ENCODE measurements at places on chromosomes 7 and 10.

DNA sequence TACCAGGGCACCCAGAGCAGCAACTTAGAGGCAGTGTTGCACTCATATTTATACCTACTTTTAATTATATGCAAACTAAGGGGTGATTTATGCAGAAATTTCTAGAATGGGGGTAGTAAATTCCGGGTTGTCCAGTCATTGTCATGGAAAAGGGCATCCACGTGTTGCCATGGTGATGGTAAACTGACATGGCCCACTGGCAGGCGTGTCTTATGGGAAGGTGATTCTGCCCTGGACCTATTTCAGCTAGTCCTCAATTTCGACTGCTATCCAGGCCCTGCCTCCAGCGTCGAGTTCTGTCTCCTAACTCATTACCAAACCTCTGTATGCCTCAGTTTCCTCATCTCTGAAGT is 12.8 kb downstream of the SNX8 start:
- DNase-seq: no peak

GRCh38 chr10:102919992-102920739 is 2.1 kb downstream of the CNNM2 start:
- no peak for DNase-seq

DNA sequence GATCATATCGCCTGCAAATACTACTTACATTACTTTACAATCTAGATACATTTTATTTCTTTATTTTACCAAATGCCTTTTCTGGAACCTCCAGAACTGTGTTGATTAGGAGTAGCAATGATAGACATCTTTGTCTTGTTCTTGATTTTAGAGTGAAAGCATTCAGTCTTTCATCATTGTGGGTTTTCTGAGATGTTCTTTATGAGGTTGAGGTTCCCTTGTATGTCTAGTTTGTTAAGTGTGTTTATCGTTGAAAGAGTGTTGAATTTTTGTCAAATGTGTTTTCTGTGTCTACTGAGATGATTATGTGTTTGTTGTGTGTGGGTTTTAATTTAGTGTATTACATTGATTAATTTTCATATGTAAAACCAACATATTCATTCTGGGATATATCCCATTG is 17.1 kb downstream of the SEPTIN7 start:
- DNase-seq: no peak

DNA sequence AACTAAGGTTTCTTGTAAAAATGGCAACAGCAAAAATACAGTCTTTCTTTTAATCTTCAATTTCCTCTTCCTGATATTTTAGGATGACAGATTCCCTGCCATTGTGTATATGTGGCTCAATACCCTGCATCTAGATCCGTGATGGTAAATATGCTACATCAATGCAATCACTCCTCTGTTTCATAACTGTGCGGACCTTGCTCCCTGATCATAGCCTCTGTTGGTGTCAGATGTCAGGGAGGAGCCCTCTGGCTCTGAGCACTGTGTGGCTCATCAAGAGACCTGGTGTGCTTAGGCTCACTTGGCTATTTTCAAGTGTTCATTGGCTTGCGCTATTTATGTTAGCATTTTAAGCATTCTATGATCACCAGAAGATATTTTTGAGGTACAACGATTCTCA is 33.0 kb upstream of the AGR3 start:
- no peak for DNase-seq

- no peak for DNase-seq
Measured at GRCh38 chr10:123938890-123939289, 47.3 kb upstream of the CPXM2 start.

DNA sequence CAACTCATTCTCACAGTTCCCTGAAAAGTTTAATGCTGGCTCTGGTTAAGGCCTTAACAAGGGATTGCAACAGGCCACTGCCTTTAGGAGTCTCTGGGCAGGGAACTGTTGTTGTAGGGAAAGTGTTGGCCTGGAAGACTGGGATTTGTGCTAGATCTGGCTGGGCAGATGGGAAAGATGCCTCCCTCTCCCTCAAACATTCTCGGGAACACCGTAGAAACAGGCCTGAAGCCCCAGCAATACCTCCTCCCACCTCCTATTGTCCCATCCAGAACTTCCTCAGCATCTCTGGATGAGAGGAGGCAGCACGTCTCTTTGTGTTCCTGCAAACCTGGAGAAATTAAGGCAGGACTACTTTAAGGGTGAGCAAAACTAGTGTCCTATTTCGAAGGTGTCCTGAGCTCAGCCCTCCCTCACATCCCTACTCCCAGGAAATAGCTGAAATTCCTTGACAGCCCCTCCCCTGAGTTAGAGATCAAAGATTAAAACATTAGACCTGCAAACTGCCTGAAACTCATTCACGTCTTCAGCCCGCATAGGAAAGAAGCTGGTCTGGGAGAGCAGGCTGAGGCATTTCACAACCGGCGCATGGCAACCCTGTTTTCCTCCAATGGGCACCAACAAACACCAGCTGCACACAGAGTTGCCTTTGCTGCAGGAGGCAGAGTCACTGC is 10.9 kb upstream of the MAP3K8 start:
- no peak for DNase-seq

DNA sequence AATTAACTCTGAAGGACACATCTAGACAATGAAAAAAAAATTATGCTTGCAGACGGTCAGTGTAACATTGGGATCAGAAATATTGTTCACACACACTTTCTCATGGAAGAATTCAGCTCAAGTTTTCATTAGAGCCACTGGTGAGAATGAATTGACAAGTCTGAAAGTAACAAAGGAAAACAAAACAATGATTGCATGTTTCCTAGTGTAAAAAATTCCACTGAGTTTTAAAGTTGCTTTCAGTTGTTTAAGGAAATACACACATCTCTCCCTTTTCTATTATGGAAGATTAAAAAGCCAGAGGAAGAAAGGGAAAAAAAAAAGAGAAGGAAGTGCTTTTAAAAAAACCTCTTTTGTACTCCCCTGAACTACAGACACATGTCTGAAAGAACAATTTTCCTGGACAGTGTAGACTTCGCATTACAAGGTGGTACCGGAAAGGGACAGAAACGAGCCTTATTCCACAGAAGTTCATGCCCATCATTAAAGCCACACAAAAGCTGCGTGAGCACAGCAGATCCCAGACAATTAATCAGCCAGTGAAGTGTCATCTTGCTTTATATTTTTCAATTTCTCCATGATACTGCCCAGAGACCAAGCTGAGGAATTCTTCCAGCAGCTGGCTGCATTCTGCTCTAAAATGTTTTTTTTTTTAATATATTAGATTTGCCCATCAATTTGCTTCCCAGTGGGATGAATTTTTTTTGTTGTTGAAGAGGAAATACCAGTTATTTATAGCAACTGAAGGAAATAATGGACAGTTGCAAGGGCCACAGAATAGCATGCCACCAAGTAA is 294.8 kb downstream of the DOCK4 start:
- DNase-seq: no peak

- DNase-seq: no peak
Measured at GRCh38 chr10:62185919-62186692, 82.5 kb downstream of the RTKN2 start.

DNA sequence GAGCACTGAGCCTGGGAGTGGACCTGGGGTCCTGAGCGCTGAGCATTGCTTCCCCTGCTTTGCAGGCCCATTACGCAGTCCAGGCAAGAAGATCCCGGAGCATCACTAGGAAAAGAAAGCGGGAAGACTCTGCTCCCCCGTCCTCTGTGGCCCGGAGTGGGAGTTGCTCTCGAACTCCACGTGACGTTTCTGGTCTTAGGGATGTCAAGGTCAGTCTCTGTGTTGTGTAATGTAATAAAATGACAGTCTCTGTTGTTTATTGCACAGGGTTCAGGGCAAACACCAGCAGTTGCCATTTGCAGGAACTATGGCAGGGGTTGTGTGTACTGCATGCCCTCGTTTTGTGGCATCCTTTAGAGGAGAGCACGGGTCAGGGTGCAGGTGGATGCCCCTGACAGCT is 10.0 kb downstream of the IDI2 start:
- DNase-seq: no peak

DNA sequence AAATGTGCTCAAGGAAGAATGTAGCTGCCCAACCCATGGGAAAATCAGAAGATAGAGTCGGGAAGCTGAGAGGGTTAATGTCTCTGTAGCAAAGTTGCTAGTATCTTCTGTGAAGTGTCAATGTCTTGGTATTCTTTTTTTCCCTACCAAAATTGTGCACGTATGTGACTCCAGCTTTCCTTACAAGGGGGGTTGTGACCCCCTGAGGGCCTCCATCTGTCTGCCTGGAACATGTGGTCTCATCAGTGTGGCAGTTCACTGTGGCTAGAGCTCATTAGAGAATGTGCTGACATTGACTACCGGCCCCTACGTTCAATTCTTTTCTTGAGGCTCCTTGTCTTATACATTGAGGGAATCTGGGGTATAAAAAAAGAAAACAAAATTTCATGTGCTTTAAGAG is 725.2 kb upstream of the CELF2 start:
- DNase-seq: no peak

GRCh38 chr7:86598721-86599120 is 45.0 kb upstream of the GRM3 start:
- no peak for DNase-seq

DNA sequence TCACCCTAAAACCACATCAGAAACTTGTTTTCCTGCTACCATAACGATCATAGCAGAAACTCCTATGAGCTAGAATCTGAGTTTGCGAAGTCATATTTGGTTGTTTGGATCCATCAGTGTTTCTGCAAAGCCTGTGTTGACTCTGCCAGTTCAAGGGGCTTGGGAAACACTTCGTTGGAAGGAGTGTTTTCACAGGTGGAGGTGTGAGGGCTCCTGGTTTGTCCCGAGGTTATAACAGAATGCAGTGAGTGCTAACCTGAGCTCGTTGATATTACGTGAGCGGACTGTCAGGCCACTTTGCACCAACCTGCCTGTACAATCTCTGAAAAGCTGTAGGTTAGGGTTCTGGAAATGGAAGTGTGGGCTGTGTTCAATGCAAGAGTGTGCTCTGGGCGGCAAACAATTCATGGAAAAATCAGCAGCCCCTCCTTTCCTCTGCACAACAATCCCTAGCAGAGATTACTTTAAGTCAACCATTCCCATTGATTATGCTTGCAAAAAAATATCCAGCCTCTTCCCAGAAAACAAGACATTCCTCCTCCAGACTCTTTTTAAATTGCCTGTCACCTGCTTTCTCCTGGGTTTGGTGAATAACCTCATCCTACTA is 622.0 kb downstream of the TYW1 start:
- DNase-seq: no peak

GRCh38 chr7:128679920-128680319 is 7.8 kb downstream of the GARIN1A start:
- DNase-seq: no peak

DNA sequence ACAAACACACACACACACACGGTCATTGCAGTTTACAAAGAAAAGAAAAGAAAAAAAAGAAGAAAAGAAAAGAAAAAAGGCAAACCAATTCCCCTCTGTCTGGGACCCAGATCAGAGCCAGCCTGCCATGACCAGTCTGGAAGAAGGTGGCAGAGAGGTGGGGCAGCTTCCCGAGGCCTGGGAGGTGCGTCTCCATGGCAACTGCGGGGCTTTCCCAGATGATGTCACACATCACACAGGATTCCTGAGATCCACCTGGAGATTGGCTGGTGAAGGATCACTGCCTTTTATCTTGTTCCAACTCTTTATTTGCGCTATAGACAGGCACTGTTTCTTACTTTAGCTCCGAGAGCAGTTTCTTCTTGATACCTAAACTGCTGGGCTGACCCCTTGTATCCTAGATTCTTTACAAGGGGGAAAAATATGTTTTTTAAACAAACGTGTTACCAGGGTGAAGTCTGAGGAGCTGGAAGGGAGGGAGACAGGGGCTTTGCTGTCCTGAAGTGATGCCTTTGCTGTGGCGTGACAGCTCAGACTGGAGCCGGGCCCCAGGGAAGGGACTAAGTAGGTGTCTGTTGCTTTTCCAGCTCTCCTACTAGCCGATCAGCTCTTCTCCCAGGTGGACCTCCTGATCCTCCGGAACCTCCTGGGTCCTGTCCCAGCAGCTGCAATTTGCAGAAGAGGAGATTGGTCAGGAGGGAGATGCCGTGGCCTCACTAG is 298.5 kb downstream of the KLF6 start:
- DNase-seq: no peak

- DNase-seq: peak; percentile 9
Measured at GRCh38 chr10:91410638-91411371, 661 bp downstream of the HECTD2 start.

GRCh38 chr10:124254490-124254889 is 161.1 kb upstream of the CHST15 start:
- DNase-seq: no peak

DNA sequence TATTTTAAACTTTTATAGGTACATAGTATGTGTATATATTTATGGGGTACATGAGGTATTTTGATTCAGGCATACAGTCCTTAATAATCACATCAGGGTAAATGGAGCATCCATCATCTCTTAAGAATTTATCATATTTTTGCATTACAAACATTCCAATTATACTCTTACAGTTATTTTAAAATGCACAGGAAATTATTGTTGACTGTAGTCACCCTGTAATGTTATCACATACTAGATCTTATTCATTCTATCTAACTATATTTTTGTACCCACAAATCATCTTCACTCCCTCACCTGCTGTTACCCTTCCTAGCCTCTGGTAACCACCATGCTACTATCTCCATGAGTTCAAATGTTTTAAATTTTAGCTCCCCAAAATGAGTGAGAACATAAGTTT is 56.3 kb upstream of the FAM3C start:
- no peak for DNase-seq

GRCh38 chr7:64888561-64888900 is 14.5 kb upstream of the ZNF273 start:
- no peak for DNase-seq

DNA sequence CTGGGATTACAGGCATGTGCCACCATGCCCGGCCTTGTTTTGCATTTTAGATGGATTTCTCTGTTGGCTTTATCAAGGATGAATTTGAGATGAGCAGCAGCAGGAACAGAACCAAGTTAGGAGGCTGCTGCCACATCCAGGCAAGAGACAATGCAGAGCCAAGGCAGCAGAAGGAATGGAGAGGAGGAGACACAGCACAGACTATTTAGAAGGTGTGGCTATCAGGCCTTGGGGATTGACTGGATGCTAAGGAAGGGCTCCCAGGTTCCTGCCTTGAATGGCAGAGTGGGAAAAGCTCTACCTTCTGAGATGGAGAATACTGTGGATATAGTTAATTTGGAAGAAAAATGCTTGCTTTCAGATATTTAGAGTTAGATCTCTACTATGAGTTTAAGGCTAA is 484.7 kb upstream of the C7orf33 start:
- DNase-seq: no peak

DNA sequence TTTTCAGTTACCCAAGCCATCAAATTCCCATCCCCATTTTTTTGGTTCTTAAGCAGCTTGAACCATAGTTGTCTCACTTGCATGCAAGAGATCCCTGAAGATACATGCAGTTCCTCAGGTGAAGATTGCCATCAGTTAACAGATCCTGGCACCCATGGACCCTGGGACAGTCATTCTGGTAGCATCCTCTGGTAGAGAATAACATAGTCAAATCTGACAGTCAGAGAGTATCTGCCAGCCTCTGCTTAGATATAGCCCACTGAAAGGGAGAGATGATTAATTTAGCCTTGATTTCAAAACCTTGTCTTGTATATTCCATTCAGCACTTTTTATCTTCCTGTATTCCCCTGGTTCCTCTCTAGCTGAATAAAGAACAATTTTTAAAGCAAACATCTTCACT is 280.4 kb downstream of the KCNMA1 start:
- no peak for DNase-seq

GRCh38 chr7:27375958-27376357 is 133.4 kb downstream of the EVX1 start:
- DNase-seq: no peak

GRCh38 chr7:1368682-1369571 is 90.3 kb downstream of the MICALL2 start:
- DNase-seq: peak; percentile 10

All from activated CD4-positive, alpha-beta T cell treated with anti-CD3 and anti-CD28 coated beads for 24 hours (primary cell).